NCI-H1436 treated with DMSO at 0.1 percent for 48 hours (cell line): ENCODE measurements at places on chromosomes 16 and 17.

DNA sequence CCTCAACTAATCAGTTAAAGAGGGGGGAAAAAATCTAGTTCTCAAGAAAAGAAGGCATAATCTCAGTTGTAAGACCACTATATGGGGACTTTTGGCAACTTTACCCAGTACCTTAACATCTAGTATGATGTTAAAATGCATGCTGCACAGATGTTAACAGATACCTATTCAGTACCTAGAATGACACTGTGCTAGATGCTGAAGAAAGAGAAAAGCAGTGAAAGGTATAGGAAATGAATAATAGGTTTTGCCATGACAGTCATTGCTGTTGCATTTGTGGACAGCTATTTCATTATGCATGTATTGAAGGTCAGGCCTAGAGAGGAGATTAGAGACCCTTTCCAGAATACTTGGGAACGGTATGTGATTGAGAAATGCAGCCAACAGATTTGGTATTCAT lies 34.5 kb downstream of the PIGL start:
- DNase-seq = no peak

GRCh38 chr17:28812748-28813377 lies 29.7 kb downstream of the FAM222B start:
- DNase-seq = peak; percentile 76

- no peak for DNase-seq
These were observed 72.0 kb upstream of the KSR1 start for GRCh38 chr17:27384261-27384701.

- no peak for DNase-seq
These were observed 27.7 kb downstream of the WWOX start for GRCh38 chr16:78127130-78127529.

DNA sequence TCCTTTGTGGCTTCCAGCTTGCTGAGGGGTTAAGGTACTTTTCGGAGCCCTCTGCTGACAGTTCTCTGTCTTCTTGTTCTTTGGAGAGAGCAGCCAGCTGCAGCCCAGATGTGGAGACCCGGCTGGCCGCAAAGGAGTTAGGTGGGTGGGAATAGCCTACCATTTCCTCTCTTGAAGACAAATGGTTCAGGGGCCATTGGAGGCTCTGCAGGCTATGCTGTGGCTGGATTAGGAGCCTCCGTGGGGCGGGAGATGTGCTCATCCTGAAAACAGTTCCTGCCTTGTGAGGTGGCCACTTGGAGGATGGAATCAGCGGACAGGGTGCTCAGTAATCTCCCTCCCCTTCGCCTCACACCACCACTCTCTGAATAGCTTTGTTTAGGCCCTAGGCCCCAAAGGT lies 30.3 kb downstream of the MEOX1 start:
- no peak for DNase-seq

GRCh38 chr17:78258323-78259191 lies 27.1 kb downstream of the TMEM235 start:
- no peak for DNase-seq
